ENCODE measurements at places on chromosomes 4 and X. TPM values are rescaled to one million over a fixed set of nuclear protein-coding genes. Genes with fewer than 3 reads are reported as not detected.

DNA sequence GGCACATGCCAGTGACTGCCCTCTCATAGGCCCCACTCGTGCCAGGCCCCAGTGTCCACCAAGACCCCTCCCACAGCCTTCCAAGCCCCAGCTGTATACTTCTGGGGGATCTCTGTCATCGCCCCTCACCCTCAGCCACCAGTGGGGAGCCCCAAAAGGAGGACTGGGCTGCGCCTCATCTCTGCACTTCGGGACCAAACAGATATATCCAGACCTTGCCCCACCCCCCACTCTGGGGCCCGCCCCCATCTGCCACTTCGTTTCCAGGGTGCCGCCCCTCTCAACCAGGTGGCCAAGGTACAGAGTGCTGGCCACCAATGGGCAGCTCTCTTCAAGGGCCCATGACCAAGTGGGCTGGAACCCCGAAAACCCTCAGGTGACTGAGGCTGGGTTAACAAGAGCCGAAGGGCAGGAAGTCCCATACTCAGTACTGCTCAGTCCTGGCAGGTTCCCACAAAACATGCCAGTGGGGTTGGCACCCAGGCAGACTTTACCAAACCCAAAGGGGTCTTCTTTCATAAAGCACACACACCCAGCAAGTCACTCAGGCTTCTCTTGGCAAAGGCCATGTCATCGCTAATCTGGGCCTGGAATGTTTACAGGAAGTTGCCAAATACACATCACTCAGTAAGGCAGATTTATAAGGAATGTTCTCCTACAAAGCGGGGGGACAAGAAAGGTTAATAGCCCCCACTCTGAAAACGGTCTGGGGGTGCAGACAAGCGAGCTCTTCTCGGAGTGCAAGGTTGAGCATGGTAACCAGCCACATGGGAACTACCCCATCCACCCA, 4.4 kb downstream of the ZFYVE28 start:
- DNase-seq, result no peak

DNA sequence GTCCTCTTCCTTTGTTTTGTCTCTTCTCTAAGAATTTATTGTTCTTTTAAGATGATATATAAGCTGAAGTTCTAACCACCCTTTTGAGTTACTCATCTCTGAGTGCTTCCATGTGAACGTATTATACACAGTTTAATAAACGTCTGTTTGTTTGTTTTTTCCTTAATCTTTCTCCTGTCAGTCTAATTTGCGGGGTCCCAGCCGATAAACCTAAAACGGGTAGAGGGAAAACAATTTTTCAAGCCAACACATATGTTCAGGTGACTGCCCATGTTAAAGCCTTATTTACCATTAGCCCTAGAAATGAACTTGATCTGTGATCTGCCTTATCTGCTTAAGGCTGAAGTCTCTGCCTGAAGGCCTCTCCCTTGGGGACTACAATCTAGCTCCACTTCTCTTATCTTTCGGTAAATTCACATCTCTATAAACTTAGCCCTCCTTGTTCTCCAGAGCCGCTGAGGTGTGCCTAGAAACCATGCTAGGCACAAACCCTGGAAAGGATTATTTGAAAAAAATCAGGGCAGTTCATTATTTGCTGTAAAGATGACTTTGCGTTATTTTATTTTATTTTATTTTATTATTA, 158.8 kb downstream of the CAMK2D start:
- DNase-seq, result no peak

GRCh38 chr4:11912886-11913285, 484.2 kb upstream of the HS3ST1 start:
- DNase-seq, result no peak

DNA sequence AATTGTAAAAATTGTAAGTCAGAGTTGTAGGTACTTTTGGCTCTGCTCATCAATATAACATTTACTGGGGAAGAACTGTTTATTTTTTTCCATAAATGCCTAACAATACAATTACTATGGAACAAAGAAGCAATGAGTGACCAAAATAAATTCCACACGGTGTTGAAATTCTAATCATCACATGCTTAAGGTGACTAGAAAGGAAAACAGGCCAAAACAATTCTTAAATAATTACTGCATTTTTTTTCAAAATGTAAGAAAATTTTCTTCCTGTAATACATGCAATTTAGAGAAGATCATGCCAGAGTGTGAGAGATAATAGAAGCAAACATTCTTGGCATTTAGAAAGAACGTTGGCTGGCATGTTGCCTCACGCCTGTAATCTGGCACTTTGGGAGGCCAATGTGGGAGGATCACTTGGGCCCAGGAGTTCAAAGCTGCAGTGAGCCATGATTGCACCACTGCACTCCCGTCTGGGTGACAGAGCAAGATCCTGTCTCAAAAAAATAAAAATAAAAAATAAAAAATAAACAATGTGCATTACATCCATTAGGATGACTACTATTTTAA, 22.5 kb downstream of the C4orf46 start:
- DNase-seq, result no peak

GRCh38 chr4:140867356-140867755, 111.2 kb upstream of the TBC1D9 start:
- no peak for DNase-seq

DNA sequence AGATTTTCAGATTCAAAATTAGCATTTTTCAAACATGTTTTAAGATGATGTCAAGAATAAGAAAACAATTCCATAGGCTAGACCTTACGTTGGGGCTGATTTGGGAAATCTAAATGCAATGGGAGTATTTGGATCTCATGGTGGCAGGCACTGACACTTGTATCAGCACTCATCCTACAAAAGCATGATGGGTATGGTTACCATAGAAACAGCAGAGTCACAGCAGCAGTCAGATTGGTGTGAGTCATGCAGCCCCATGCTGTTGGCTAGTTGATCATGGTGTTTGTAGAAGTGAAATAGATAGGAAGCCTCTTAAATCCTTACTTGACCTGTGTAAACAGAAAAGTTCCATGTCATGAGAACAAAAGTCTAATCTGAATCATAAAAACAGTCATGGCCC, 1637.3 kb upstream of the PABPC4L start:
- DNase-seq, result no peak

- no peak for DNase-seq
Observed at GRCh38 chr4:74189331-74190043, 31.6 kb downstream of the MTHFD2L start.

- no peak for DNase-seq
Observed at GRCh38 chrX:121479406-121479805, 432.0 kb downstream of the GLUD2 start.

DNA sequence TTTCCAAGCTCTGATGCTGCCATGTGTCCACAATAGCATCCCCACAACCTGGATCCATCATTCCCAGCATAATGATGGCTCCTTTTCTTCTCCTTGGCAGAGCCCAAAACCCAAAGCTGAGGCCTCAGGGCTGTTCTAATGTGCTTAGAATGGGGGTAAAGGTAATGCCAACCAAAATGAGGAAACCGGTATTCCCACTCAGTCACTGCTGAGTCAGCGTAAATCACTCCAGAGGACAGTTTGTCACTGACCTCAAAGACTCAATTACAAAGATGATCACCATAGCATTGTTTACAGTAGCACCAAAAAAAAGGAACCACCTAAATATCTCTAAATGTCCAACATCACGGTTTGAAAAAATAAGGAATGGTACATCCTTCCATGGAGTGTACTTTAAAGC, 41.2 kb downstream of the OTOP1 start:
- DNase-seq, result no peak

Gene DOCK11
- 53.1 TPM for total RNA-seq

Gene SOWAHB
- total RNA-seq, result 0.17 TPM

Gene AGTR2
- total RNA-seq, result not detected

Gene CLNK
- not detected for total RNA-seq
